ENCODE measurements at places on chromosomes 12 and 14.

DNA sequence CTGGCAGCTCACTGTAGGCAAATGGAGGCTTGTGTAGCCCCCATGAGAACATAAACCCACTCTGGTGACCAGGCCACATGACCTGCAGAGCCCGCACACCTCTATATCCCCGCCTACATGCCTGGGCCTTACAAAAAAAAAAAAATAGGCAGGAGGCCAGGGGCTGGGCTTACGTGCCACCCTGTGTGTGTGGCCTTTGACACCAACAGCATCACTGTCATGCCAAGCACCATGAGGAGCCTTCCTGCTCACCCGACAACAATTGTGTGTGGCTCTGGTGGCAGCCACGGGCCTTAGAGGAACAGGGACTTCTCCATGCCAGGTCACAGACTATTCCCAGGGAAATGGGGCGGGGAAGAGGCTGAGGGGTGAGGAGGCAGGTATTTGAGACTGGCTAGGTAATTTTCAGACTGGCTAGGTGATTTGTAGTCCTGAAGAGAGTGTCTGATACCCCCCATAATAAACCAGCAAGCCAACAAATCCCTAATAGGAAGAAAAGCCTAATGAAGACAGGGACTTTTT, 140.0 kb downstream of the DPF3 start:
- no peak for DNase-seq

GRCh38 chr12:91732086-91732485, 413.6 kb downstream of the BTG1 start:
- no peak for DNase-seq

DNA sequence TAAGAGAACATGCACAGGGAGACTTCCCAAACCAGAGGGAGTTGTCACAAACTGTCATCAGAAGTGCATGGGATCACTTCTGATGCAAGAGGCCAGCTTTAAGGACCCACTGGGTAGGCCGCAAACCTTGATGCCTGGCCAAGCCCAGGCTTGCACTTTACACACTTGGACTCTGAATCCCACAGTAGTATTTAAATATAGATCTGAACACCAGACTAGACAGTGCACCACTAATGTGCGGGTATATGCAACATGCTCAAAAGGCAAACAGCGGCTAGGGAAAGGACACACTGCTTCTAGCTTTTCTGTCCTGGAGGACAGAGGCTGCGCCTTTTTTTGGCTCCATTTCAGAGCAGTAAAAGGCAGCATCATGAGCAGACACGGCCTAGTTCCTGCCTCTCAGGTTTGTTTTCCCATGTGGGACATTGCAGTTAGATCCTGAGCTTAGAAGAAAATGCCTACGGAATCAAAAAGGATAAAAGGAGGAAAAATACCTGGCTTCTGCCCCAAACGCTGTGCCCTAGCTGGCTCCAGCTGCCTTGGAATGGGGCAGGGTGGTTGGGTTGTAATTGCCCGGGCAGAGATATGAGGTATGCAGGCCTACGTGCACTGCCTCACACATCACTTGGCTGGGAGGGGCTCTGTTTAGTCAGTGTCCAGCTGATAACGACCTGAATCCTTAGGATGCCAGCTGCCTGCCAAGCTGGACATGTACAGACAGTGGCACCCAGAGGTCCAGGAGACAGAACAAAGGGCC, 84.5 kb upstream of the EGLN3 start:
- DNase-seq: no peak

GRCh38 chr12:15763328-15763727, 25.9 kb downstream of the EPS8 start:
- DNase-seq: no peak

DNA sequence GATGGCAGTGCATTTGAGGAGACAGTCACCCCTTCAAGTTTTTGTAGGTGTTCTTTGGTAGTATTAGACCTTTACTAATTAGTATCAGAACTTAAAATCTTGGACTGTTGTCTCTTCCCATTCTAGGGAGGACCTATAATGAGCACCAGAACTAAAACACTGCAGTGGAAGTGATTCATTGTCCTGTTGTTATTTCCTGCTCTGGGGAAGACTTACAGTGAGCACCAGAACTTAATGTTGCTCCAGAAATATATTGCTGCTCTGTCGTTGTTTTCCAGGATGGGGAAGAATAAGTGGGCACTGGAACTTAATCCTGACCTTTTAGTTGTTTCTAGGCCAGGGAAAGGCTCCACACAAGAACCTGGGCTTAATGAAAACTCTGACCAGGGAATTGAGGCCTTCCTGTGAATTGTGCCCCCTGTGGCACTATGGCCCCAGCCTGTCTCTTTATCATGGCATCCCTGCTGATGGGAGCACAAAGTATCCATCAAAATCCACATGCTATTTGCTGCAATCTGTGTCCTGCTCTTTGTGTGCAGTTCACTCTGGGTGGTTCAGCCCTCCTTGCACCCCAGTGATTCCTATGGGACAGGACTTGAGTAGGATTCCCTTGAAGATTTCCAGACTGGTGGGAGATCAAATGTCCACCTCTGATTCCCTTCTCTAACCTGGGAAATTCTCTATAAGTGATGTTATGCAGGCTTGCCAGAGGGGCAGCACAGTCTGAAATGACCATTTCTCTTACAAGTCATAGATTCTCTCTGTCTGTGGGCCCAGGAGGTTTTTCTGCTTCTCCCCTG, 175.8 kb downstream of the PAWR start:
- no peak for DNase-seq
